Osteocyte (in vitro differentiated cells): ENCODE measurements at places on chromosomes 7 and 10.

GRCh38 chr7:149765399-149766121 is 7.8 kb downstream of the ZNF467 start:
- peak; percentile 84 for DNase-seq

DNA sequence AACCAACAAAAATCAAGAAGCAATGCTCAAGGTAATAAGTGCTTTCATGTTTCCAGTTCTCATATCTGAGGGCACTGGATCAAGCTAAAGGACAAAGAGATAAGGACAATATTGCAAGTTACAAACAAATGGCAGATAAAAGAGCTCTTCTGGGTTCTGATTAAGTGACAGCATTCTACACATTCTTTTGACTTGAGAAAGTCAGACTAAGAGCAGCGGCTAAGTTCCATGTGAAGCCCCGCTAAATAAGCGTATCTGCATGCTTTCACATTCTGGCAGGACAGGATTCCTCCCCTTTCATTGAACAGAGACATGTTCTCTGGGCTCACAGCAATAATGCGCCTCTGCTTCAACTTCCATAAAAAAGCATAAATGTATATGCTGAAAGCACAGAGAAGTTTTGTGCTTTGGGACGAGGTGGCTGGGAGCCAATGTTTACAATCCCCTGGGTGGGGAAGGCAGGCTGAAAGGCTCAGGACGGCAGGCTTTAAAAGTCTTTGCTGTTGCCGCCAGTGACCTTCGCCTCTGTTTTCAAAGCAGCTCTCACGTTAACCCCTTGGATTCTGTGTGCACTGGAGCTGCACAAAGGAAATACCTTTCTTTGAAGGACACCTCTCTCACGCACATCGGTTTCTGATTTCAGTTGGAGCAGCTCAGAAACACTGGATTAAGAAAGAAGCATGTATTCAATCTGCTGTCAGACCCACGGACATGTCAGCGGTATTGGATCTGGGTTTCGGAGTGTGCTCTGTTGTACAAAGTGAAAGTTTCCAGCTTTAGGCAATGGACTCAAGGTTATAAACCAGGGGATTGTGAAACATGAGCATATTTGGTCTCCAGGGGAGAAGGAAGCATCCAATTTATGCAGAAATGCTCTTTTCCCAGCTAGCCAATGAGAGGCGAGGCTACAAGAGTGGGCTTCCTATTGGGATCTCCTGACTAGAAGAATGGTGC is 105.4 kb upstream of the FAM133B start:
- no peak for DNase-seq

- no peak for DNase-seq
Observed at GRCh38 chr10:1552881-1553670, 184.2 kb downstream of the ADARB2 start.

DNA sequence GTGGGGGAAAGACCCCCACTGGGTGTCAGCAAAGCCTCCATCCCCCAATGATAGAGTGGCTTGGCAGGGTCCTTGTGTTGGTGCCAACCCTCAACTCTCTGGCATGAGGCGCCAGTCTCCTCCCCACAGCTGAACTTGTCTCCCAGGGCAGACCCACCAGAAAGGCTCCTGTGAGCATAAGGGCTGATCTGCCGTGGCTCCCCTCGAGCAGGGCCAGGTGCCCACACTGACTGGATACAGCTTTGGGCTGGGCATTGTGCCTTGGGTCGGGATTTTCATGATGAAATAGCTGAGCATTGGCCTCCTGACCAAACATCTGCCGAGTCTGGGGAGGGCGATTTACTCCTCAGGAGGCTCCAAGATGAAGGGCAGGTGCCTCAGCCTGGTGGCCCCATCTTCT is 68.1 kb upstream of the NPTX2 start:
- DNase-seq = no peak

GRCh38 chr7:116339564-116339963 is 129.2 kb downstream of the TES start:
- no peak for DNase-seq

DNA sequence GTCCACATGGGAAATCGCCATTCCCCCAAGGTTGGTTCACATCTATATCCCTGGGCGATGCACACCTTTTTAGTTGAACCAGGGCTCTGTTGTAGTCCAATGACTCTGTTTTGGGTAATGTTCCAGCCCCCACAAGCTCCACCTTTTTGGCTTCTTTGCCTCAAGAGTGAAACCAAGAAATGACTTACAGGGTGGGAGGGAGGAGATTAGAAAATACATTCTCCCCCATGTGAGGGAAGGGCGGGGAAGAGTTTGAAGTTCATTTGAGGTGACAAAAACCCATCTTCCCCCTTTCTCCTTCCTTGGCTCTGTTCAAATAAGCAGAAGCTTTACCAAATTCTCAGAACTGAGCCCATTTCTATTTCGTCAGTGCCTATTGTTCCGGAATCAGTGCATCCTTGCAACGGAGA is 82.8 kb downstream of the GATA3 start:
- no peak for DNase-seq

DNA sequence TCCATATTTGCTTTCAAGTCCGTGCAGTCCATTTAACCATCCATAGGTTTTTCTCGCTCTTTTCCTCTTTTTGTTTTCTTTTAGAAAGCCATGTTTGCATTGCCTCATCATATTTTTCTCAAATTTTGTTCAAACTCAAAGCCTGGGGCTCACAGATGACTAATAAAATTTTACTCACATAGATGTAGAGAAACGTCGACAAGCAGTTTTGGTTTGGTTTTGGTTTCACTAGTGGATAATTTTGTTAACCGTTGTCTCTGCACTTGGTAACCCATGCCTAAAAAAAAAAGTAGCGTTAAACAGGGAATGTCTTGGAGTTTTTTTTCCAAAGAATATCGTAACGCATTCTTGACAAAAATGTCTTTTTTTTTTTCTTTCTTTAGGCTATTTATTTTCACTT is 344.2 kb upstream of the GALNT17 start:
- DNase-seq = no peak

GRCh38 chr7:139840776-139841175 is 11.7 kb downstream of the TBXAS1 start:
- DNase-seq = no peak

DNA sequence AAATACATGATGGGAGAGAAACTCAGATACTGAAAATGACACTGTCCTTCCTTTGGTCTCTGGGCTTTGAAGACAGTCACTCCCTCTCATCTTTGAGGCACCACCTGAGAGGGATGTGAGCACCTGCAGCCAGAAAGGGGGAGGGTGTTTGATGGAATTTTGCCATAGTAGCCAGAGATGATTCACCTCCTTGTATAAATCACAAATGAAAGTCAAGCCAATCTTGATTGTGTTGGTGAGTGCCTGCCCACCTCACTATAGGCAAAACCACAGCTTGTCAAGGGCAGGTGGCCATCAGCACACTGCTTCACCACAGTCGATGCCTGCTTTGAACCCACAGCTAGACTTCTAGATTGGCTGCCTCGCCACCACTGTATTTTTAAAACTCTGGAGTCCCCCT is 48.2 kb downstream of the PON1 start:
- no peak for DNase-seq

GRCh38 chr7:774161-775109 is 47.4 kb upstream of the PRKAR1B start:
- DNase-seq = peak; percentile 90

GRCh38 chr10:14751014-14751896 is 23.4 kb downstream of the FAM107B start:
- DNase-seq = no peak

GRCh38 chr10:113716109-113716910 is 35.2 kb upstream of the PLEKHS1 start:
- no peak for DNase-seq

GRCh38 chr10:102399217-102400021 is 3.9 kb downstream of the NFKB2 start:
- peak; percentile 96 for DNase-seq

GRCh38 chr7:142231716-142232115 is 26.1 kb downstream of the PRSS58 start:
- no peak for DNase-seq

GRCh38 chr7:44967571-44968446 is 11.0 kb downstream of the MYO1G start:
- DNase-seq = no peak

- DNase-seq = no peak
Observed at GRCh38 chr10:22621726-22622125, 92.7 kb downstream of the PIP4K2A start.

DNA sequence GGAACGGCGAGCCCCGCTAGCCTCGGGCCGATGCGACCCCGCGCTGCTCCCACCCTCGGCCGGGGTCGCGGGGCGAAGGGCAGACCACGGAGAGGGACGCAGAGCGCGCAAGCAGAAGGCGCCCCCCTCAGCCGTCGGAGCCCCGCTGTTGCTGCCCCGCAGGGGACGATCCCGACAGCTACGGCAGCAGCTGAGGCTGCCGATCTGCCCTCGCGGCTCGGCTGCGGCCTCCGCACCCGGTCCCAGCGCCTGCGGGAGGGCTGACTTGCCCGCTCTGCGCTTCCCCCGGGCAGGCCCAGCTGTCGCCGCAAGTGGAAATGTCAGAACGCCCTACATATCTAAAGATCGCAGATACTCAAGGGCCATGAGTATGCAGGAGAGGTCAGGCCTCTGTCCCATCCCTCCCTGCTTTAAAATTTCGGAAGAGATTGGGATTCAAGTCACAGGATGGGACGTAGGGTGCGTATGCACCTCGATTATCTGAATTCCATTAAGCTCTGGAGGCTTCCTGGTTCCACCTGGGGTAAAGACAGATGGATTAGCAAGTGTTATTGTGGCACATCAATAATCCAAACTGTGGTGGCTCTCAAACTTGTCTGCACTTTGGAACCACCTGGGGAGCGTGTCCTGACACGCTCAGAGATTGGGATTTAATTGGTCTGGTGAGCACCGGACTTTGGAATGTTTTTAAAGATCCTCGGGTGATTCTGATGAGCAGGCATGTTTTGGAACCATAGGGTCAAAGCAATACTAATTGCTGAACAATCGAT is at the start of gene CRPPA:
Gene CRPPA, minus strand, starts transcription at position 206 of the 770 bp plus-strand sequence. CDS start 216 bp downstream, outside the sequence.
- DNase-seq = peak; percentile 87

GRCh38 chr10:48474765-48475365 is 130.0 kb downstream of the ARHGAP22 start:
- no peak for DNase-seq

DNA sequence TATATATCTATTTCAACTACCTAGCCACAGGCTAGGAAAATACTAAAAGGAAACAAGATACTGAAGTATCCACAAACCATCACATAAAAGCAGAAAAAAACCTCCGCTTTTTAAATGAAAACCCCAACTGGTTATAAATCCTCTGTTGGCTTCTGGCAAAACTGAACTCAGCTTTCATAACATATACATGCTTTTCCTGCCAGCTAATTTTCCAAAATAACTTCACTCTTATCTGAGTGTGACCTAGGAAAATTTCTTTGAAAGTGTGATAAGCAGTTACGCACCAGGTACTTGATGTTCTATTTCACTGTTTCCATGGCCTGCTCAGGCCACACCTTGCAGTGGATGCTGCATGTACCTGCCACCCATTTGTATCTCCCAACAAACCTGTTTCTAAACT is 11.8 kb downstream of the FAM3C start:
- DNase-seq = no peak

DNA sequence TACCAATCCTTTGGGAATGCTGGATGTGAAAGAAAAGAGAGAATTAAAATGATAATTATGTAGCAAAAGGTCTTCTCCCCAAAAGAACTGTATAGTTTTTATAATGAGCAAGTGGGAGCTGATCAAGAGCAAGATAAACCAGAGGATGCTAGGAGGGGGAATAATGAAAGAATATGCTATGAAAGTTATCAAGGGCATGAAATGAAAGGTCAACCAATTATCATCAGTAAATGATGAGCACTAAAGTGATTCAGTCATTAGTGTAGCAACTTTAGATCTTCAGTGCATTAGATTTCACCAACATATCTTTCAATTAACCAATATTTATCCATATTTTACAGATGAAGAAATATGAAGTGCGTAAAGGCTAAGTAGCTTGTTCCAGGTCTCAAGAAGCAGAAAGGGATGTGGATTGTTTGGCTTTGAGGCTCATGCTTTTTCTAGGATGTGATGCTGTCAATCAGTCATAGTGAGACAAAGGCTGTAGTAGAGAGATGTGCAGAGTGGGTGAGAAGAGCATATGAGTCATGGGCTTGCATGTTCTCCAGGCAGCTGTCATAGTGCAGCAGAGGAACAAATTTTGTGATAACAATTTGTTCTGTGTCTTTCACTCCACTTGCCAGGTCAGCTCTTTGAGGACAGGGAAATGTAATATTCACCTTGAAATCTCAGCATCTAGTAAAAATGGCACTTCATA is 5.7 kb upstream of the OR2F2 start:
- no peak for DNase-seq

DNA sequence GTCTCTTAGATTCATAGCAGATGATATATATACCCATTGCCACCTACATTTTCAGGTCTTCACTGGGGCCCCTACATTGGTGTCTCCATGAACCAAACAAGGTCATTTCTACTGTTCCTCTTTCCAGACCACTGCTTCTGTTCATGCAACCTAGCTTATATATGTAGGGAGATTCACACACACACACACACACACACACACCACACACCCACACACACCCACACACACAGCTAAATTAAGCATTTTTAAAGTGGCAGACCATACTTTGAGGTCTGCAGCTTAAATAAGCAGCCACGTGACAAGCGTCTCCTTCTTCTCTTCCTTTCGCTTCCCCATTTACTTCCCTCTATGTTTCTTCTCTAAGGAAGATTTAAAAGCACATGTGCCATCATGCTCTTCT is 70.0 kb upstream of the CC2D2B start:
- no peak for DNase-seq

- DNase-seq = no peak
Observed at GRCh38 chr7:17184805-17185689, 113.4 kb upstream of the AHR start.

GRCh38 chr7:68857571-68857970 is 740.7 kb upstream of the AUTS2 start:
- DNase-seq = no peak
